Stomach (tissue), 19 donors: ENCODE measurements at places on chromosomes 13 and 19. TPM values are rescaled to one million over a fixed set of nuclear protein-coding genes. Genes with fewer than 3 reads are reported as not detected.

GRCh38 chr13:111359237-111359915, 38.9 kb downstream of the TEX29 start:
- no peak for DNase-seq

- no peak for DNase-seq
Measured at GRCh38 chr19:31135841-31136240, 213.4 kb downstream of the TSHZ3 start.

GRCh38 chr13:76226941-76227340, 590.8 kb downstream of the LMO7 start:
- DNase-seq = no peak

PHLDB3 gene
- 13.9 TPM for polyA plus RNA-seq

DNA sequence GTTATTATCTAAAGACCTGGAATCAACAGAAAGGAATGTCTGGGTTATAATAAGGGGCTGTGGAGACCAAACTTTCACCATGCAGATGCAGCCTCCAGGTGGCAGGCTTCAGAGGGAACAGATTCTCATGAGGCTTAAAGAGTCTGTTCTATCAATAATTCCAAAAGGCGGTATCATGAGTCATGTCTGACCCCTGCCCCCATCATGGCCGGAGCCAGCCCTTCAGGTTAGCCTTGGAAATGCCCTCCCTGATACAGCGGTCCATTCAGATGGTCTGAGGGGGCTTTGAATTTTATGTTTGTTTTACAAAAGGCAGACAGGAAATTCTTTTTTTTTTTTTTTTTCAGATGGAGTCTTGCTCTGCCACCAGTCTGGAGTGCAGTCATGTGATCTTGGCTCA, 21.7 kb upstream of the LAMP1 start:
- DNase-seq = peak; percentile 50

GRCh38 chr13:27293076-27293691, 22.6 kb downstream of the RASL11A start:
- no peak for DNase-seq

DNA sequence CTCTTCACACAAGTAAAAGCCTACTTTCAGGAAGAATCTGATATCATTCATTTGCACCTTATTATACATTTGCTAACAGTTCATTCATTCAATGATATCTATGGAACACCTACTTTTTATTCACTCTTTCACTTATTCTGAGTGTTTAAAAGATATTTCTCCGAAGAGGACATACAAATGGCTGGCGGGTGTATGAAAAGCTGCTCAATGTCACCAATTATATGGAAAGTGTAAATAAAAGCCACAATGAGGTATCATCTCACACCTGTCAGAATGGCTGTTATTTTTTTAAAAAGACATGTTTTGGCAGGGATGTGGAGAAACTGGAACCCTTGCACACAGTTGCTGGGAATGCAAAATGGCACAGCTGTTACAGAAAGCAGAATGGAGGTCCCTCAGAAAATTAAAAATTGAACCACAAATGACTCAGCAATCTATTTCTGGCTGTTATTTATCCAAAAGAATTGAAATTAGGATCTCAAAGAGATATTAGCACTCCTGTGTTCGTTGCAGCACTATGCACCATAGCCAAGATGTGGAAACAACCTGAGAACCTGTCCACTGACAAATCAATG, 127.6 kb upstream of the IRS2 start:
- no peak for DNase-seq

PDE4C gene
- polyA plus RNA-seq = not detected

CDX2 gene
- 0.03 TPM for polyA plus RNA-seq

GRCh38 chr19:55647732-55648584, at the start of gene CCDC106:
Gene CCDC106, plus strand, starts transcription at chr19:55648212. Its CDS starts 835 bp downstream, at chr19:55649047.
- peak; percentile 64 for DNase-seq

MEDAG gene
- 4.5 TPM for polyA plus RNA-seq

GRCh38 chr13:52882785-52883184, 34.3 kb upstream of the PCDH8 start:
- DNase-seq = no peak

GRCh38 chr13:51971520-51972426, 39.5 kb downstream of the ATP7B start:
- peak; percentile 69 for DNase-seq

- no peak for DNase-seq
Measured at GRCh38 chr13:52933547-52934210, 85.2 kb upstream of the PCDH8 start.

GRCh38 chr13:43433691-43434141, 353.1 kb downstream of the ENOX1 start:
- no peak for DNase-seq

- peak; percentile 75 for DNase-seq
Measured at GRCh38 chr19:19224852-19225494, 13.2 kb downstream of the NCAN start.

GRCh38 chr13:21826214-21827015, 155.5 kb downstream of the FGF9 start:
- DNase-seq = no peak

GRCh38 chr13:88303605-88304004, 632.4 kb downstream of the SLITRK5 start:
- DNase-seq = no peak

- DNase-seq = no peak
Measured at GRCh38 chr13:47039106-47039505, 142.3 kb upstream of the HTR2A start.

GRCh38 chr13:112067116-112067741, at the start of gene SOX1:
Gene SOX1, plus strand, starts transcription at chr13:112067149. Its CDS starts 510 bp downstream, at chr13:112067659.
- no peak for DNase-seq

- no peak for DNase-seq
Measured at GRCh38 chr19:40264314-40265054, 20.7 kb downstream of the AKT2 start.

GRCh38 chr13:78657699-78658629, 991 bp downstream of the OBI1 start:
- no peak for DNase-seq

GRCh38 chr19:34393031-34393430, 11.2 kb upstream of the PDCD2L start:
- DNase-seq = no peak

CD70 gene
- polyA plus RNA-seq = not detected

- DNase-seq = no peak
Measured at GRCh38 chr13:33110713-33111413, 94.6 kb downstream of the KL start.

- DNase-seq = no peak
Measured at GRCh38 chr13:50141375-50141975, 126.2 kb downstream of the KCNRG start.
